CD4-positive, alpha-beta T cell treated with Interleukin-10 for 1 hour (primary cell): ENCODE measurements at places on chromosomes 2 and 18.
A peak's percentile ranks its signal among the peaks of the same experiment; 100 is the strongest.

GRCh38 chr2:149068225-149068995 lies 29.9 kb downstream of the LYPD6B start:
- DNase-seq: no peak

- no peak for DNase-seq
Observed at GRCh38 chr2:124683536-124684428, 658.7 kb downstream of the CNTNAP5 start.

- no peak for DNase-seq
Observed at GRCh38 chr2:72138011-72138881, 9.4 kb downstream of the CYP26B1 start.

GRCh38 chr18:26457611-26458353 lies 90.6 kb downstream of the KCTD1 start:
- no peak for DNase-seq

GRCh38 chr18:44893966-44894365 lies 213.3 kb downstream of the SETBP1 start:
- DNase-seq: no peak

DNA sequence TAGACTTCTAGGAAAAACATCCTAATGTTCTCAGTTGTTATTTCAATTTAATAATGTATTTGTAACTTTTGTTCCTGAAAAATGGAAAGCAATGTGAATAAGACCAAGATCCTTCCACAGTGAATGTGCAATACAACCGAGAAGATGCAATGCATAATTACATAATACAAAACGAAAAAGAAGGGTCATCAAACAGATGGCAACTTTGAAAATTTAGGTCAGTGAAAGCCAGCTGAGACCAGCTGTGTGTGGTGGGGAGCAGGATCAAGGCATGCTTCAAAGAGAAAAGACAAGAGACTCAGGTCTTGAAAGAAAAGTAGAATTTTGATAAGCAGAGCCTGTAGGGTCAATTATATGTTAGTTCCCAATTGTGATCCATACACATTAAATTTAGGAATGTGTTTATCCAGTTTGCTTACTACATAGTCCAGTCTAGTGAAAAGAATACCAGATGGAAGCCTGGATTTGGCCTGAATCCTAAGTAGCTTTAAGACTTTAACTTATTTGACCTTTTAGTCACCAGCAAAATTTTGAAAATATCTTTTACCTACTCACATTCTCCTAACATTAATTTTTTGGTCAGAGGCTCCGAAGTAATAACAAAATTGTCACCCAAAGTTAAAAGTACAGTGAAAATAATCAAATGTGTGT lies 93.7 kb downstream of the COBLL1 start:
- no peak for DNase-seq

DNA sequence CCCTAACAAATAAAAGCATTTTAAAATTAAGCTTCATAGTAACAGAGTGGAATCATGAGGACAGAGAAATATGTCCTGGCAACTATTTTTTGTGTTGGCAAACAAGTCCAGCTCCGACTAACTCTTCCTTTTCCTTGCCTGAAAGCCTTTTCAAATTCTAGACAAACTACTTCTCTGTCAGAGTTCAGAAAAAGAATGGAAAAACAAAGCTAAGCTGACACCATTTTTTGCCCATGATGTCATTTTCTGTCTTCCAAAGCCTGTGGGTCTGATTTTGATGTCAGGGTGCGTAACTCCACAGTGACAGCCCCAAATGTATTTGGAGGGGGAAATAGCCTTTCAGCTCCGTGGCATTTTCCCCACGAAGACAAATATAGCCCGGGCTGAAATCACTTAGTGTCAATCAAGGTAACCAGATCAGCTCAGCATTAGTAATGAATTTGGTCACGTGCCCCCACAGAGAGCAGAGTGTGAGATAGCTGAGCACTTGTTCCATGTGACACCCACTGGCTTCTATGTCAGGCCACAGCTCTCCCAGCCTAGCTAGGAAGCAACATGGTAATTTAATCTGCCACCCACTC lies 233.0 kb upstream of the SIX2 start:
- no peak for DNase-seq

- DNase-seq: peak; percentile 4
Observed at GRCh38 chr2:46521215-46521683, 41.9 kb downstream of the TMEM247 start.

- no peak for DNase-seq
Observed at GRCh38 chr2:213086050-213086449, 65.4 kb downstream of the IKZF2 start.

- no peak for DNase-seq
Observed at GRCh38 chr18:79809482-79810192, 11.9 kb downstream of the KCNG2 start.

DNA sequence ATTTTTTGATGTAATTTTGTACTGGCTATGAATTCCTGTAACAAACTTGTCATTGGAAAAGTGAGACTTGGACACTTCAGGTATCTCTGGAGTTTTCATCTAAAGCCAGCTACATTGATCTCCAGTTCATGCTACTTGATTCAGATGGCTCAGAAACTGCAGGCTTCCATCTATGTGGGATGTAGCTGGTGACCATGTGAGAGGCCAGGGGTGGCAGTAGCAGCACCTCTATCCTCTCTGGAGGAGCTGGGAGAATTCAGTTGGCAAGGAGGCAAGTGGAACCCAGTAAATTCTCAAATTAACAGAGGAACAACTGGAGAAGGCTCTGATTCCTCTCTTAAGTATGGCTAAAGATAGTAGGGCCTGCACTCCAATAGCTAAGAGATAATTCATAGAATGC lies 10.0 kb upstream of the SPTBN1 start:
- no peak for DNase-seq

GRCh38 chr2:151032741-151033191 lies 228.9 kb downstream of the RBM43 start:
- no peak for DNase-seq

DNA sequence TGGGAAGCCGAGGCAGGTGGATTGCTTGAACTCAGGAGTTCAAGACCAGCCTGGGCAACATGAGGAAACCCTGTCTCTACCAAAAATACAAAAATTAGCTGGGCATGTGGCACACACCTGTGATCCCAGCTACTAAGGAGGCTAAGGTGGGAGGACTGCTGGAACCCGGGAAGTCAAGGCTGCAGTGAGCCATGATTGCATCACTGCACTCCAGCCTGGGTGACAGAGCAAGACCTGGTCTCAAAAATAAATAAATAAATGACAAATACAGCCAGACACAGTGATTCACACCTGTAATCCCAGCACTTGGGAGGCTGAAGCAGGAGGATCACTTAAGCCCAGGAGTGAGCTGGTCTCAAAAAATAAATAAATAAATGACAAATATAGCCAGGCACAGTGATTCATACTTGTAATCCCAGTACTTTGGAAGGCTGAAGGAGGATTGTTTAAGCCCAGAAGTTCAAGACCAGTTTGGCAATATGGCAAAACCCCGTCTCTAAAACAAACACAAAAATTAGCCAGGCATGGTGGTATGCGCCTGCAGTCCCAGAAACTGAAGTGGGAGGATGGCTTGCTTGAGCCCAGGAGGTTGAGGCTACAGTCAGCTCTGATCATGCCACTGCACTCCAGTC lies 6.2 kb downstream of the KANSL3 start:
- no peak for DNase-seq

DNA sequence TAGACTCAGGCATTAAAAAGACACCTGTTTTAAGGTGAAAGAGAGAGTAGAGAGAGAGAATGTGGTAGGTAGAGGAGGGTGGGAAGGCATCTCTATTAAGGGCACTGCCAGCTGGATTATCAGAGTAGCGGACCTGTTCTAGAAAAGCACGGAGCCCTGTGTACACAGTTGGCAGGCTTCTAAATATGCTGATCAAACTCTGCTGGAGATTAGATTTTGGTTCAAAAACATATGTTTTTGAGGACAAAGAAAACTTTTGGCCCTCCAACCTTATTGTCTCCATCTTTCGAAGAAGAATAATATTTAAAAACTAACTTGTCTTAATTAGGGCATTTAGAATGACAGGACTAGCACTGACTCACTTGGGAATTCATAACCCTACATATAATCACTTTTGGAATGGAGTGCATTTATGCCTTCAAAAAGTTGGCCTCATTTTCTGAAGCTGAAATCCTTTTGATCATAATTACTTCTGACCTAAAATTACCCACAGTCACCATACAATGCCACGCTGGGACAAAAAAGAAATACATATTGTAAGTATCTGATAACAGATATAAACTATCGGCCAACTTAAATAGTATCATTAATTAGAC lies 254.6 kb downstream of the MEIS1 start:
- no peak for DNase-seq

DNA sequence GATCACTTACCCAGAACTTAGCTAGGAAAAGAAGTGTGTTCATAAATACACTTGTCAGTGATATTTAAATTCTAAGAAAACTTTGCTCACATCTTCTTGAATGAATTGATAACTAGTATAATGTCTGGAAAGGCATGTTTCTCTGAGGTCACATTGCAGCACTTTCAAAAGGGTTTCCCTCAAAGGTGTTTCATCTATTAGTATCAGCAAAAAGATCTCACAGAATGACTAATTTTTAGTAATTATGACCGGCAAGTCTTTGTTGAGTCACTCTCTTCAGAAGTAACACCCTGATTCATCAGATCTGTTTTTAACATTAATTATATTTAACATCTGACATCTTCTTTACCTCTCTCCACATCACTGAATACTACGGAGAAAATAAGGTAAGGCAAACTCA lies 222.3 kb downstream of the IKZF2 start:
- DNase-seq: no peak

GRCh38 chr2:24881623-24882022 lies 38.4 kb downstream of the ADCY3 start:
- DNase-seq: no peak

GRCh38 chr2:55033076-55033742 lies 17.0 kb downstream of the RTN4 start:
- peak; percentile 23 for DNase-seq

DNA sequence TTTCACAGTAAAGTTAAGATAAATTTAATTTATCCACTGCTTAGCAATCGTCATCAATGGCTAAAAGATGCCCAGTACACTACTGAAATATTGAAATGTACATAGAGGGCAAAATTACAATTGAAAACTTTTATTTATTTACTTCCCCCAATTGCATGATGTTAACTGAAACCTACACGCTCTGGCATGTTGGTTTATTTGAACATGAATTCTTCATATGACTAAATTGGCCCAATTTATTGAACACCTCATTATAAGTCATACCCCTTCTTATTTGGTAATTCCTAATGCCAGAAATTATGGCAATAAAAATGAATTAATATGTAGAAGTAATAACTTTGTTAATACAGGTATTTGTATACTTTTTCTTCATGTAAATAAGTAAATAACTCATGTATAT lies 183.0 kb upstream of the ZC3H15 start:
- DNase-seq: no peak

- no peak for DNase-seq
Observed at GRCh38 chr2:207051385-207051965, 112.2 kb downstream of the CPO start.

DNA sequence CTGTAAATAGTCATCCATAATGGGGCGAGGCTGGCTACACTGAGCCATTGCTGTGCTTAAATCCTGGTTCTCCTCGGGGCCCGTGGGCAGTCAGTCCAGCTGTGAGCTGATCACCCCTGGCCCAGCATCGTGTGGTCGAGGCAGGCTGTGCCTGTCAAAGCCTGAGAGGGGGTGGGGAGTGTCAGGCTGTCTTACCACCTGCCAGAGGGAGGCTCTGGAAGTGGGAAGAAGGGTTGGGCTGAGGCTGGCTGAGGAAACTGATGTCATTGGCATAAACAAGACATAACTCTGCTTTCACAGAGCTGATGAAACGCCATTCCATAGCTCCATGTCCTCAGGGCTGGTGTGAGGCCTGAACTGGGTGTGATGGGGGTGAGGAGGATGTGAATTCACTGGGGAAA lies 49.7 kb downstream of the KLHL29 start:
- DNase-seq: no peak

GRCh38 chr2:69923116-69923515 lies 8.2 kb downstream of the MXD1 start:
- no peak for DNase-seq

- DNase-seq: no peak
Observed at GRCh38 chr2:236334122-236334876, 70.1 kb upstream of the ASB18 start.

- DNase-seq: no peak
Observed at GRCh38 chr2:22274661-22275060, 1110.3 kb upstream of the KLHL29 start.

- no peak for DNase-seq
Observed at GRCh38 chr2:37671816-37672103, 318 bp upstream of the CDC42EP3 start.

DNA sequence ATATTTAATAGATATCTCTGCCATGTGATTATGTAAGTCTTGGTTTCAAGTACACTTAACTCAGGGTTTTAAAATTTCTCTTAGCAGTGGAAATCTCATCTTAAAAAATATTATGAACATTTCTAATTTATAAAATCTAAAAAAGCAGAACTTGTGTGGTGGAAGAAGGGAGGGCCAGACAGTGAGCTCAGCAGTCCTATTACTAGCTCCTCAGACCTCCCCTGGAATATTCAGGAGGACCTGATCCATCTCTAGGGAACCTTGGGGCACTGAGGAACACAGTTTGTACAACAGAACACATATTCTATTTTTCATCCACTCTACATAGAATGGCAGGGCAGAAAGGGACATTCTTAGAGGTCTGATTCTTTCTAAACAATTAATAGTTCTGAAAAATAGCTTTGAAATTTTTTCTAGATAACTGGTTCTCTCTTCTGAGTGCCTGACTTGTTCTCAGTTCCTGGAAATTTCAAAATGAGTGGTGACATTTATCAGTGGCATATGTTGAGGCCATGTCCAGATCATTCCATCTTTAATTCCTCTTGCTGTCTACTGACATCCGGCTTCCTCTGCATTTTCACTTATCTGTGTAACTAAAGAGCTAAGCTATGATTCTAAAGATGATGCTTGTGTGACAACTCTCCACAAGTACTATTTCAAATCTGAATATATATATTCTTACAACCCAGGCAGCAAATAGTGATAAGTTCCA lies 8.2 kb upstream of the MAP4K4 start:
- no peak for DNase-seq

DNA sequence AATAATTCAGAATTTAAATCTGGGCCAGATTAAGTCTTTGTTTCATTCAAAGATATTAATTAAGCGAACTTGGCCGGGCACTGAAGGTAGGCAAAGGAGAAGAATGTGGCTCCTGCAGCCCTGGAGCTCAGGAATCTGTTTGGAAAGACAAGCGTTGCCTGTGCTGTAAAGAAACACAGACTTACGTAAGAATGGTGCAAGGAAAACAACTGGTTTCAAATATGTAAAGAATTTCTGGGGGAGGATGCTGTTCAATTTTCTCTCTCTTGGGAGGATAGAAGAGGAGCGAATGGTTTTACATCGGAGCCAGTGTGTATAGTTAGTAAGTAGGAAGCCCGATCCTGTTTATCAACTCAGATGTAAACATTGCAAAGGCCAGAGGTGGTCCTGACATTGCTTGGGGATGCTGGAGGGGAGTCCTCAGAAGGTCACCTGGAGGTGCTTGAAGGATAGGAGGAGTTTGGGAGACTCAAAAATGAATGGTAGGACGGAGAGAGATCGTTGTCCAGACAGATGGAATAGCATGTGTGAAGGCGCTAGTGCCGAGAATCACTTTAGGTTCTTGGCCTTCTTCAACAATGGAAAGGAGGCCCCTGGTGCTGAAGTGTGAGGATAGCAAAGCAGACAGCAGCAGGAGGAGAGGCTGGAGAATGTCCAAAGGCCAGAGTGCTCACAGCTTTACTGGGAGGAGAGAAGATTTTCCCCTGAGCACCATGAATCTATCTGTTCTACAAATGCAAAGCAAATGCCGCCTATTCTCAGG lies 456.1 kb downstream of the LPIN1 start:
- no peak for DNase-seq

GRCh38 chr2:36960005-36960675 lies 6.2 kb downstream of the STRN start:
- DNase-seq: no peak

GRCh38 chr2:185456517-185456916 lies 282.1 kb upstream of the FSIP2 start:
- no peak for DNase-seq

GRCh38 chr2:5942204-5942603 lies 250.0 kb downstream of the SOX11 start:
- DNase-seq: no peak
